ENCODE measurements at places on chromosomes 11 and 22.

DNA sequence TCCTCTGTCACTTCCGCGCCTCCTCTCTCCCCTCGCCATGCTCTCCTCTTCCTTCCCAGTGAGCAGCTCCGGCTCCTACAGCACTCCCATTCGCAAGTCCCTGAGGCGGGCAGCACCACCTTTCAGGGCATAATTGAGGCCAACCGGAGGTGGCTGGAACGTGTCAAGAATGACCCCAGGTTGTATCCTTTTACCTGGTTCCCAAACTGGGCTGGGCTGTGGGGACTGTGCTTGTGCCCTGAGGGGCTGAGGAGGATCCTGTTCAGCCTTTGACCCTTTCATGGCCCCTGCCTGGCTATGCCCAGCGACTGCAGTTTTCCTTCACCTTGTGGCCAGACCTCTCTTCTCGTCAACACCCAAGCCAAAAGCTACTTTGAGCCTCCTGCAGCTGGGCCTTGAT lies 84.1 kb downstream of the CEP164 start:
- DNase-seq, result peak; percentile 66

DNA sequence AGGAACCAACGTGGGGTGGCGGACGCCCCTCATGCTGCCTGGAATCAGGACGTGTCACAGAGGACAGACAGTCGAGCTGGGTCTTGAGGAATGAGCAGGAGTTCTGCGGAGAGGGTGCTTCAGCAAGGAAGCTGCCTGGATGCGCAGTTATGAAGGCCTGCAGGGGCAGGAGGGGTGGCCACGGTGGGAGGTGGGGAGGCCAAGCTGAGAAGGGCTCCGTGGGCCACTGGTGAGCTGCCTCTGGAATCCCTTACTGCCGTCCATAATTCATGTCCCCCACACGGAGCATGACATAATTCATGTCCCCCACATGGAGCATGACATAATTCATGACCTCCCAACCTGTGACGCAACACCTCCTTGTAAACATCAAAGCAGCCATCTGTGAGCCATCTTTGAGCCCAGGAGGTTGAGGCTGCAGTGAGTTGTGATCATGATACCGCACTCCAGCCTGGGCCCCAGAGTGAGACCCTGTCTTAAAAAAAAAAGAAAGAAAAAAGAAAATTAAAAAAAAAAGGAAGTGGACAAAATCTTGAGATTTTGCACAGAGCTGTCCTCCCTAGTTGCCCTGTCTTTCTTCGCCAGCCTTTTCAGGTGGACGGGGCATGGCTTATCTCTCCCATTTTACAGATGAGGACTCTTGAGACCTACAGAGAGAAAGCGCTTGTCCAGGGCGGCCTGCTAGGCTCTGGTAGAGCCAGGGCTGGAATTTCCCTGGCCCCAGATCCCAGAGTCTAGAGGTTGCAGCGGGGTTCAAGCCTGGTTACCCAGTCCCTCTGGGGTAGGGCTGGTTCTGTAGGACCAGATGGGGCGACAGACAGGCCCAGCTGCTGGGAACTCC lies 24.3 kb upstream of the PICK1 start:
- DNase-seq, result no peak

DNA sequence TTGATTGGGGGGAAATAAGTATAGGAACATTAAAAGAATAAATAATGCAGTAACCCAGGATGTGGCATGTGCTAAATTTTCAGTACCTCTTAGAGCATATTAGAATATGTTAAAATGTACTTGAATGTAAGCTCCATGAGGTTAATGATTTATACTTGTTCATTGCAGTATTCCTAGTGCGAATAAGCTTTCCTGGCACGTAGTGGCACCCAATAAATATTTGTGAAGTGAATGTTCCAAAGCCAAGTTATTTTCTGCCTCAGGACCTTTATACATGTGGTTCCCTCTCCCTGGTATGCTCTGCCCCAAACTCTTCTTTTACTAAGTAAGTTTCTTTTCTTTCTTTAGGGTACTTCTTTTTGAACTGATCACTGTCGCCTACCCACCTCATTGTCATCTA lies 118.8 kb downstream of the DBX1 start:
- no peak for DNase-seq

GRCh38 chr11:62011881-62012280 lies 44.4 kb upstream of the FTH1 start:
- no peak for DNase-seq

DNA sequence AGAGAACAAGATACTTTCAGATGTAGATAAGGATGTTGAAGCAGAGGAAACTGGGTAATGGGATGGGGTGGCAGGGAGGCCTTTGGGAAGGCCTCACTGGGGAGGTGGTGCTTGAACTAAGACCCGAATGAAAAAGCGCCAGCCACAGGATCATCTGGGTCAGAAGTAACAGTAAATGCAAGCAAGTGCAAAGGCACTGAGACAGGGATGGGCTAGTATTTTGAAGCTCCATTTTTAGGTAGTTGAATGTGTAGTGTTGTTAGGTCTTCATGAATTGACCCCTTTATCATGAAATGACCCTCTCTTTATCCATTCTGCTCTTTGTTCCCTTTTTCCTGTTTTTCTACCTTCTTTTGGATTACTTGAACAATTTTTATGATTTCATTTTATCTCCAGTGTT lies 6.2 kb upstream of the PACS1 start:
- no peak for DNase-seq

GRCh38 chr11:128947773-128948172 lies 5.1 kb upstream of the TP53AIP1 start:
- no peak for DNase-seq

DNA sequence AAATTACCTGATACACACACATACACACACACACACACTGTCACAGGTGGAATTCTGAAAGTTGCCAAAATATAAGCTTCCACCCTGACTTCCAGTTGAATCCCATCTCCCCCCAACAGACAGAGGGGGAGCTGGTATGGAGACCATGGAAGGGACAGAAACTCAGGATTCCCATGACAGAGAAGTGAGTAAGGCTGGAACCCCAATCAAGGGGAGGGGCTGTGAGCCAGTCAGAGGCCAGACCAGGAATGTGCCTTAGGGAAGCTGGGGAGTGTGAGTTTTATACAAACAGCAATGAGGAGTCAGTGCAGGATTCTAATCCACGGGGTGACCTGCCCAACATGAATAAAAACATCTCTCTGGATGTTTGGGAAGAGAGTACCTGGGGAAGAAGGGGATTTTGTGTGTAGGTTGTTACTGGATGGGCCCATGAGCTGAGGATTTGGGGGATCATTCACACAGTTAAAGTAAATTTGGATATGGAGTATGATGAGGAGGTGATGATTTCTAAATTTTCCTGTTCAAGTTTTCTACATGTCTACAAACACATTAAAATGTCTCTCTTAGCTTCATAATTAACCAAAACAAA lies 38.7 kb upstream of the TOP3B start:
- no peak for DNase-seq

GRCh38 chr11:27735281-27735680 lies 35.0 kb upstream of the BDNF start:
- no peak for DNase-seq

- DNase-seq, result peak; percentile 81
Measured at GRCh38 chr11:116366980-116367645, 405.7 kb downstream of the BUD13 start.

DNA sequence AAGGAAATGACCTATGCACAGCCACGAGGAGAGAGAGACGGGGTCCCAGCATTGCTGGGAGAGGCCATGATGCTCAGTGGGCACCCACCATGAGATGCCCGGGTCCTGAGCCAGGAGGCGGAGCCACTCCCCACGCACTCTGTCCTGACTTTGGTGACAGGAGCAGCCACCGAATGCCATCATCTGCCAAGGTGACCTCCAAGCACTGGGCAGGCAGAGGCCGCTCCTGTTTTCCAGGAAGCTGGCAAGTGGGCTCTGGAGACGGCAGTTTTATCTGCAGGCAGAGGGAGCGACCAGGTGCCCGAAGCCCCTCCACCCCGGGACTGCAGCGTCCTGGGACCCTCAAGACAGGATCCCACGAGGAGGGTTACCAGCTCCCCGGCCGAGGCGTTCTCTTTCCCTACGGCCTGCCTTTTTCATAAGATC lies 453.9 kb downstream of the BRD1 start:
- peak; percentile 38 for DNase-seq

- peak; percentile 86 for DNase-seq
Measured at GRCh38 chr11:120336641-120337354, 585 bp downstream of the ARHGEF12 start.

Measured in endodermal cell (in vitro differentiated cells).